NCI-H2081 (cell line): ENCODE measurements at places on chromosomes 6 and 20.
A peak's percentile ranks its signal among the peaks of the same experiment; 100 is the strongest.

GRCh38 chr6:34549026-34549803 lies 6.9 kb downstream of the SPDEF start:
- no peak for DNase-seq

DNA sequence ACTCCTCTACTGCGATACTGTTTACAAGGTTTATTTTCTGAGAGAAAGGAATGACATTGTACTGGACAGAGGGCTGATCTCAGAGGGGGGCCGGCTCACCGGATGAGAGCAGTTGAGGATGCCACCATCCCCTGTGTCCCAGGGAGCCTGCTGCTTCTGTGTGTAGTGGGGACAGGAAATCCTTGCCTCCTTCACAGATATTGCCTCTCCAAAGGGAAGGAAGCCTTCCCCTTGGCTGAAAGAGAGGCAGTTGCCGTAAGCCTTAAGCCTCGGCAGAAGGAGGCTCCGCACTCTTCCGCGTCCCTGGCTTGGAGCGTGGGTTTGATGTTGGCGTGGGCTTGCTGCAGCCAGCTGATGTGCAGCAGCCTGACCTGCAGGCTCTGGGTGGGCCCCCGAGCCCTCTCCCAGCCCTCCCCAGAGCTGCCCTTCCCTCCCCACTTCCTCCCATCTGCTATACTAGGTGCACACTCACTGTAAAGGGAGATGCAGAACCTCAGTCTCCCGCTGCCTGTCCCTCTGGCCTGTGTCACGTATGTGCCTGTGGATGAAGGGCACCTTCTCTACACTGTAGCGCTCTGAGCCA lies 45.7 kb upstream of the RPS6KA2 start:
- DNase-seq: no peak

GRCh38 chr6:131769385-131770141 lies 38.3 kb upstream of the ENPP1 start:
- DNase-seq: no peak

DNA sequence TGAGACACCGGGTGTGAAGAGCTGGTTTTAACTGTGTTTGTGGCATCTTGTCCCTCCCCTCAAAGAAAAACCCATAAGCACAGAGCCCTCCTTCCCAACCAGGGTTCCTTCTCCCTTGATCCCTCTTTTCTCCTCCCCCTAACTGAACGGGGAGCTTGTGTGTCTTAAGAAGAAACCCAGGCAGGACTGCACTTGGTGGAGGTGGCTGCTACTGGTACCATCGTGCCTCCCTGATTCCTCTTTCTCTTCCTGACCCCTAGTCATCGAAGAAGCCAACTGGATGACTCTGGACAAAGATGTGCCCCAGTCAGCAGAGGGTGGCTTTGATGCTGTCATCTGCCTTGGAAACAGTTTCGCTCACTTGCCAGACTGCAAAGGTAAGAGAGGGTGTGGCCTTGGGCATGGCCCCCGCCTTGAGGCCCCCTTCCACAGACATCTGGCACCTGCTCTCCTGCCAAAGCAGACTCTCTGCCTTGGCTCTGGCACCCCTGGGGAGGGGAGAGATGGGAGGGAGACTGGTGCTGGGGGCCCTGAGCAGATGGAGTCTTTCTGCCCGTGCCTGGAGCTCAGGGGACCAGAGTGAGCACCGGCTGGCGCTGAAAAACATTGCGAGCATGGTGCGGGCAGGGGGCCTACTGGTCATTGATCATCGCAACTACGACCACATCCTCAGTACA lies 2.1 kb downstream of the GNMT start:
- DNase-seq: no peak

DNA sequence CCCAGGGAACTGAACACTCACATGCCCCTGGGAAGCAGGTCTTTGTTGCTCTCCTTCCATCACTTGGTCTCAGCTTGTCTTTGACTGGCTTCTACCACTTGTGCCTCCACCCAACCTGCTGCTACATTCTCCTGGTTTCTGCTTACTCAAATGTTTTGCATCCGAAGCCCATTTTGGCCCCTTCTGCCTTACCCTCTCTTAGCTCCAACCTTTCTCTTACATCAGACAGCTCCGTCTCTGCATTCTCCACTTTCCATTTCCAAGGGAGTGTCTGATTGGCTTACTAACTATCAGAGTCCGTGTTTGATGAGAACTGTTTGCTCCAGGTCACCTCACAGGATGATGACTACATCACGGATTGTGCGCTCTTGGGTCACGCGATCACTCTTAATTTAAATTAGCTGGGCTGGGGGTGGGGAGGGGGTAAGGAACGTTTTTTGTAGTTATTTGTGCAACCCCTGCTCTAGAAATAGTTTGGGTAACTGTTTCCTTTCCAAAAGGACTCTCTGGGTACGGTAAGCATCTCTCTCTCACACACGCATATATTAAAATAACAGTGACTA lies 844 bp upstream of the ABRACL start:
- peak; percentile 88 for DNase-seq

- no peak for DNase-seq
These were observed 65.7 kb downstream of the PSMG4 start for GRCh38 chr6:3324262-3324942.

DNA sequence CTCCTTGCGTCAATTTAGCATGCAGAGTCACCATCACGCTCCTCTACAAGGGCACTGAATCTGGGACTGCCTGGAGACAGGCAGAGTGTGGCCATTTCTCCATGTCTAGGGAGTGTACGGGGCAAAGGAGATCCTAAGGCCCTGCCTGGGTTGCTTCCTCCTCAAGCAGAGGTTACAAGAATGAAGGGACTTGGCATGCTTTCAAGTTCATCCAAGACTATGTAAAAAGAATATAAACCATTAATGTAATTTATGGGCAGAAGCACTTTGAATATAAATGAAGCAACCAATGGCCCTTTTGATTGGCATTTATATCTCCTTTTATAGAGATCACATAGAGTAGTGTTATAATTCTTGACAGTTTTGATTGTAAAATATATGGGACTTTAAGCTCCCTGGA lies 137.5 kb downstream of the BTBD3 start:
- no peak for DNase-seq

DNA sequence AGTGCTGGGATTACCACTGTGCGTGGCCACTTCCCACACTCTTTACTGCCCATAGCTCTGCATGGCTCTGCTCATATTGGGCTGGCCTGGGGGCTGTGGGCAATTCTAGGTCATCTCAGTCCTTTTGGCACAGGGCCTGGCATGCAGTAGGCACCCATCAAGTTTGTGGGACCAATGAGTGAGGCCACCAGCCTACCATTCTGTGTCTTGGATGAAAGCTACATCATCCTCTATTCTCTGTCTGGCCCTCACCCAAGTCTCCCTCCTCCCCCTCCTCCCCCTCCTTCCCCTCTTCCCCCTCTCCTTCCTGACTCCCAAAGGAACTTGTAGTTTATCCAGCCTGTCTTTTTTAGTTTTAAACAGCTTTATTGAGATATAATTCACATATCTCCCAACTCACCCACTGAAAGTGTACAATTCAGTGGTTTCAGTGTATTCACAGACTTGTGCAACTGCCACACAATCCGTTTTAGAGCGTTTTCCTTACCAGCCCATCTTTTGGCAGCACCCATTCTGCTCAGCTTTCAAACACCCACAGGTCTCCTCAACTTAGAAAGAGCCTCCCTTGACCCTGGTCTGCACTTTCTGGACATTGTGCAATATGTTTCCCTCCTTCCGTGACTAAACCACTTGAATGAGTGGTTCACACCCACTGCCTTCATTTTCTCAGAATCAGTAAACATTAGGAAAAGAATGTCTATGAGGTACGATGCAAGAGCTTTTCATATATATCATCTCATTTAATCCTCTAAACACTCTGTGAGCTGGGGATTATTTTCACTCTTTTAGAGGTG lies 21.5 kb upstream of the MRPS18A start:
- DNase-seq: no peak

- DNase-seq: no peak
These were observed 49.2 kb downstream of the PPP1R16B start for GRCh38 chr20:38854654-38855066.

DNA sequence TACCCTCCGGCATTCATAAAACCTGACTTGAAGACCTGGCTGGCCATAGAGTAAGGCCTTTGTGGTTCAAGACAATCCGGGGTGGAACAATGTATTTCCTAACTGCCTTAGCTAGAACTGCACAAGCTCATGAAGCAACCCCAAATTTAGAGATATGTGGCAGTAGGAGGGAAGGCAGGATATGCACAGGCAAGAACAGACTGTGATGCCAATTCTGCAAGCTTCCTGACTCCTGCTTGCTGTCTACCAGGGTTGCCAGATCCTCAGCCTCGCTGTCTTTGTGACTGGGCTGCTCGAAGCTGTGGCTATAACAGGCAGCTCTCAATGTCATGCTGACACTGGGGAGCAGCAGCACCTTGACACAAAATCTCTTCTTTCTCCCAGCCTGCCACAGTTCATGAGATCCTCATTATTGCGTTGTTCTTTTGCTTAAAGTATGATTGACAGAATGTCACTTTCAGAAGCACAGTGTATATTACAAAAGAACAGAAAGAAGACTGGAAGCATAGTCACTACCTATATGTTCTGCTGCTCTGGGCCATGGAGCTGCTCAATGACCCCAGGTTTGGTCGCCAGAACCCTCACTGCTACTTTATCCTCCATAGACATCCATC lies 18.3 kb upstream of the SHLD1 start:
- DNase-seq: no peak

- DNase-seq: peak; percentile 41
These were observed 168.0 kb downstream of the HDGFL1 start for GRCh38 chr6:22737331-22737730.

DNA sequence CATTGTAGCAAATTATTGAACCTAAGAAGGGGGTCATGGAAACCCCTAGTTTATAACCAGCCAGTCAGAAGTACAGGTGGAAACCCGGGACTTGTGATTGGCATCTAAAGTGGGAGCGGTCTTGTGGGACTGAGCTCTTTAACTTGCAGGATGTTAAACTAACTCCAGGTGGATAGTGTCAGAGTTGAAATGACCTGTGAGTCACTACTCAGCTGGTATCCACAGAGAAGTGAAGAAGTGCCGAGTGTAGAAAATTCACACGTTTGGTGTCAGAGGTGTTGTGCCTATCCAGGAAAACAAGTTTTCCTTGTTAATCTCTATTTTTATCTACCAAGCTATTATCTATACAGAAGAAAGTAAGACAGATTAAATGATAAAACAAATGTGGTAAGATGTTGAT lies 179.7 kb downstream of the ADGRG6 start:
- no peak for DNase-seq

DNA sequence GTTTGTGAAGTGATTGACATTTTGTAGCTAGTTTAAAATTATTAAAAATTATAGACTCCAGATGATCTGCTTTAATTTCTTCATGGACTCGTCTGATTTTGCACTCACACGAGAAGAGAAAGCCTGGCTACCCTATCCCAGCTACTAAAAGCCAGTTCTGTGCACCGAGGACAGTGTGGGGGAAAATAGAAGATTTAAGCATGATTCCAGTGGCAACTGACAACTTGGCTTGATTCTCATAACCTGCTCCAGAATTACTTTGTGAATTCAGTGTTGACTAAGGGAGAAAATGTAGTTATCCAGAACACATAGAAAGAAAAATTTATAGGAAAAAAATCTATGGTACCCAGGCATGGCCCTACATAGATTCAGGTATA lies 88.7 kb downstream of the SNAP25 start:
- DNase-seq: no peak

GRCh38 chr6:4977468-4977867 lies 26.4 kb downstream of the RPP40 start:
- DNase-seq: no peak

- no peak for DNase-seq
These were observed 28.1 kb downstream of the EPB41L1 start for GRCh38 chr20:36182604-36183154.

DNA sequence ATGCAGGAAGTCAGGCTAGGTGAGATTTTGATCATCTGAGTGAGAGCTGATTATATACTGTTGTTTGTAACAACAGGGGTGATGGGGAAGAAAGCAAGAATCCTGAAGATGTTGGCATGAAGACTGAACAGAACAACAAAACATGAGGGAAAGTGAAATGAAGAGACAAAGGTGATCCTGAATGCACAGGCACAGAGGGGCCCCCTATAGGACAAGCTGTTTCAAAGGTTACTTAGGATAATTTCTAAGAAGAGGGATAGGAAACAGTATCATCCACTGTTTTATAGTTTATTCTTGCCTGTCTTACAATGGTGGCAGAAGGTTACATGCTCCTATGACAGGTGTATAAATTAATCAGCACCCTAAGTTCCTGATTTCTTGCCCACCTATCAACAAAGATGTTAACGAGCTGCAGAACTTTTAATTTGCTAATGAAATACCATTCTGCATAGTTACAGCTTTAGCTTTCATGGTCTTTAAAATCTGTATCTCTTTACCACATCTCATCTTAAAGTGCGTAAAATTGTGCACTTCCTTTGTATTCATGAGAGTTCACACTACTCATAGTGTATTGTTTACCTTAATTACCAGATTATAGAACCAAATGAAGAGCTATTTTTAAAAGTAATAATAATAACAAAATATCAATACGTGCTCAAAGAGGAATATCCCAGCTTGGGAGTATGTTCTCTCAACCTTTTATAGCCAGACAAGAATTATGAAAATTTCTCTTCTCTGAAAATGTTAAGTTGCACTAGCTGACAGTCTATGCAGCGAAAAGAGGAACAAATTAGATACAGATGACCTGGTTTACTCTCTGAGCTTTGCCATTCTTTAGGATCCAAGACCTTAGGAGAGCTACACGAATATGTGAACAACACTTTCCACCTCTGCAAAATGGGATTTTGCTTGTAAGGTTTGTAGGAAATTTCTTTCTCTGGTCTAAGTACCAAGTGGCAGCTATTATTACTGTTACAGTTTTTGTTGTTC lies 192.5 kb downstream of the EDN1 start:
- no peak for DNase-seq

GRCh38 chr6:36364669-36365479 lies 22.6 kb downstream of the ETV7 start:
- DNase-seq: no peak

DNA sequence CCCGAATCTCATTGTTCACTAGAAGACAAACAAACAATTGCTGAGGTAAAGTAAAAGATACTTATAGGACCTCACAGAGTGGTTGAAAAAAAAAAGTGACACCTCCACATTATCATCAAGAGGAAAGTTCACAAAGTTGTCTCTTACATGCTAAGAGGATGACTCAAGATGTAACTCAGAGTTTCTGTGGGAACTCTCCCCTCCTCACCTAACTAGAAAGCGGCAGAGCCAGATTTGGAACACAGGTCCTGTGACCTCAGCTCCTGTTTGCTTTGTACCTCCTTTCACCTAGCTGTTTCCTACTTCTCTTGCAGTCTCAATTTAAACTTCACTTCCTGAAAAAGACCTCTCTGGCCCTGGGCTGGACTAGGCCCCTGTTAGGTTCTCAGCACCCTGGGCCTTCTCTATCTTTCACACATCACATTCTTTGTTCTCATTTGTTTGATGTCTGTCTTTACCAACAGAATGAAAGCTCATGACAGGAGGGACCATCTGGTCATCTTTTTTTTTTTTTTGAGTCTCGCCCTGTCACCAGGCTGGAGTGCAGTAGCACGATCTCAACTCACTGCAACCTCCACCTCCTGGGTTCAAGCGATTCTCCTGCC lies 60.8 kb downstream of the CD24 start:
- DNase-seq: no peak

- DNase-seq: no peak
These were observed 233.2 kb upstream of the SYNDIG1 start for GRCh38 chr20:24236201-24236600.

- no peak for DNase-seq
These were observed 53.9 kb downstream of the AFG1L start for GRCh38 chr6:108348655-108349349.

GRCh38 chr6:54299542-54300269 lies 8.5 kb upstream of the TINAG start:
- DNase-seq: no peak
